ENCODE measurements at places on chromosomes 7 and 10. TPM values are rescaled to one million over a fixed set of nuclear protein-coding genes. Genes with fewer than 3 reads are reported as not detected.

DNA sequence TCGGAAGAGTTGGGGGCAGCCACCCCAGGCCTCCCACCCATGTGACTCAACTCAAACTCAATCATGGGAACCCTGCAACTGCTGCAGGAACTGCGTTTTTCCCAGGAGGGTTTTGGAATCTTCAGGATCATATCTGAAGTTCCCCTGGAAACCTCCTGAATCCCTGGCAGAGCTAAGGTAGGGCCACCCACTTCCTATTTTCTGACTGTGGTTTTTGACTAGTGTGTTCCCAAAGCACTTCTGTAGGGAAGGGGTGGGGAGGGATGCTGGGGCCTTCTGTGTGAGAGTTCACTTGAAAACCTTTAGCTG, 127.6 kb upstream of the UNC5B start:
- no peak for DNase-seq
- no peaks in the 10 kb centered on the region for H3K27me3 ChIP-seq
- no peaks in the 10 kb centered on the region for H3K36me3 ChIP-seq
- H3K4me1 ChIP-seq = no peaks in the 10 kb centered on the region
- H3K27ac ChIP-seq = no peak overlapping the region

GRCh38 chr7:148738737-148739535, 40.2 kb downstream of the CUL1 start:
- H3K4me3 ChIP-seq = no peak overlapping the region
- H3K36me3 ChIP-seq = peaks cover 48% of the 10 kb centered on the region
- H3K4me1 ChIP-seq = no peaks in the 10 kb centered on the region
- no peaks in the 10 kb centered on the region for H3K27me3 ChIP-seq

- peaks cover 45% of the 10 kb centered on the region for H3K27me3 ChIP-seq
- DNase-seq = no peak
Measured at GRCh38 chr10:86362586-86363183, 3.9 kb downstream of the GRID1 start.

GRCh38 chr7:4297918-4298219, 384.2 kb upstream of the FOXK1 start:
- H3K27ac ChIP-seq = no peak overlapping the region
- no peaks in the 10 kb centered on the region for H3K27me3 ChIP-seq
- H3K36me3 ChIP-seq = no peaks in the 10 kb centered on the region
- no peaks in the 10 kb centered on the region for H3K4me1 ChIP-seq
- H3K4me3 ChIP-seq = no peak overlapping the region

GRCh38 chr10:7285522-7286322, 125.1 kb downstream of the SFMBT2 start:
- H3K27me3 ChIP-seq = no peaks in the 10 kb centered on the region
- no peaks in the 10 kb centered on the region for H3K36me3 ChIP-seq
- H3K4me1 ChIP-seq = no peaks in the 10 kb centered on the region
- no peak overlapping the region for H3K27ac ChIP-seq

The STX1A gene
- total RNA-seq = 3.0 TPM

The BICC1 gene
- not detected for total RNA-seq

The WNT16 gene
- 7.4 TPM for total RNA-seq
